ENCODE measurements at places on chromosomes 3 and 15. TPM values are rescaled to one million over a fixed set of nuclear protein-coding genes. Genes with fewer than 3 reads are reported as not detected.
A peak's percentile ranks its signal among the peaks of the same experiment; 100 is the strongest.

DNA sequence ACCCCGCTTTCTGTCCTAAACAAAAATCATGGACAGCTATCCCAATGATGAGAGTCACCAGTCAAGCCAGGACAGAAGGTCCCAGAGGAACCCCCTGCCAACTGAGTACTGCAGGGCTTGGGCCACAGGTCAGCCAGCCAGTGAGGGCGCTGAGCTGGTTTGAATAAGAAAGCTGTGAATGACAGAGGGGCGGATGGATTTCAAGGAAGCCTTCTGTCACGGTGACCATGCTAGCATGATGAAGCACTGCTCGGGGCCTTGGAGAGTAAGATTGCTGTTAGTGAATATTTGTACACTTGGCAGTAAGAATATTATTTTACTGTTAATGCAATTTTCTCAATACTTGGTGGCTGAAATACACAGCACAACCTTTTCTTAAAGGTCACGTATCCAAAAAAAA lies 734.0 kb upstream of the NR2F2 start:
- no peak for DNase-seq

DNA sequence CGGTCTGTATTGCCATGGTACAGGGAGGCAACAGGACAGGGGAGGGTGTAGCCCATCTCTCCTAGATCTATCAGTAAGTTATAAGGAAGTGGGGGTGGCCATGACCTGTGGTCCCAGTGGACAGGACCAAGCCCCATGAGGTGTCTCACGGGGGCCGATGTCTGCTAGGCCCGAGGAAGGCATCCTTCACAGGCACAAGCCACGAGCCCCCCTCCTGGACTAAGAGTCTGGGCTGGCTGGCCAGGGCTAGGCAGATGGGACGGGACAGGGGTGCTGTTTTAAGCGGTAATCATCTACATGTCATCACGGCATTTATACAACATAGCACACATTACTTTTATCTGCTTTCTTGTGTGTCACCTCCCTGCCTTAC lies 2.6 kb upstream of the TBC1D2B start:
- no peak for DNase-seq

- no peak for DNase-seq
Measured at GRCh38 chr3:61882253-61882652, 320.9 kb downstream of the PTPRG start.

DNA sequence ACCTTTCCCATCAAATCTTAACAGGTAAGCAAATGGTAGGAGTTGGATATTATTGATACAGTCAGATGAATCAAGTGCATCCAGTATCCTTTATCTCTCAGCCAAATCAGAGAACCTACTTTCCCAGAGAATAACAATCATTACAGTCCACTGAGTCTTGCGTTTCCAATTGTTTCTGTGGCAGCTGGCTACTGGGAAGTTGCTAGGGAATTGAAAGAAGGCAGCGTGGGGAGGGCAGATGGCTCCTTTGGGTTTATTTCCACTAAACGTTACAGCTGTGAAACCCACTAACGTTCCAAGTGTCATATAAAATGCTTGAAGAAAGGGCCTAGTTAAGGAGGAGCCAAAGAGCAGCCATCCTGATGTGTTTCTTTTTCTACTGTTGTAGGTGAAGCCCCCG lies 78.4 kb downstream of the WDR72 start:
- no peak for DNase-seq

- DNase-seq = no peak
Measured at GRCh38 chr3:2993736-2994135, 116.4 kb downstream of the IL5RA start.

DNA sequence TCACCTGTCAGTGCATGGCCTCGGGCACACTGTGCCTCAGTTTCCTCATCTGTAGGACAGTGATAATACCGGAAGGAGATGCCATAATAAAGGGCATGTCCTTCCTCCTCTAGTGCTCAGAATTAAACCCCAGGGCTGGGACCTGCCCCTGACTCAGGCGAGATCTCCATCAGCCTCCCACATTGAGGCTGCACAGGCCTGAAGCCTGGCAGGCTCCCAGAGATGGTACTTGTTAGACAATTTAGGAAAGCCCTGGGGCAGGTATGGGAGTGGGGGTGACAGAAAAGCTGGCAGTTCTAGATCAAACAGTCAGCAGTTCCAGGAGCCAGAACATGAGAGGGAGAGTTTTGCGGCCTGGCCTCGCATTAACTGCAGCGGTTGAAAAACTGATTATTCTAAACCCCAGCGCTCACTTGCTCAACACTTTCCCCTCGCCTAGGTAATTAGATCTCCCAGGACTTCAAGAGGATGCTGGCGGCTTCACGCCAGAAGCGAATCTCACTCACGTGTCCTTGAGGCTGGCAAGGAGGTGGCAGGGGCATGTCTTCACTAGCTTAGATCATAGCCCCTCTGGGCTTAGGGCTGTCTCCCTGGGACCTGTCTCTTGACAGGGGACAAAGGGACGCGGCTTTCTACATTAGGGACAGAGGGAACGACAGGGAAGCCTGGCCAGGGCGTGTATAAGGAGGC lies 73.1 kb downstream of the ATP2B2 start:
- DNase-seq = no peak

GRCh38 chr15:77421370-77421700 lies 647 bp downstream of the HMG20A start:
- DNase-seq = no peak

DNA sequence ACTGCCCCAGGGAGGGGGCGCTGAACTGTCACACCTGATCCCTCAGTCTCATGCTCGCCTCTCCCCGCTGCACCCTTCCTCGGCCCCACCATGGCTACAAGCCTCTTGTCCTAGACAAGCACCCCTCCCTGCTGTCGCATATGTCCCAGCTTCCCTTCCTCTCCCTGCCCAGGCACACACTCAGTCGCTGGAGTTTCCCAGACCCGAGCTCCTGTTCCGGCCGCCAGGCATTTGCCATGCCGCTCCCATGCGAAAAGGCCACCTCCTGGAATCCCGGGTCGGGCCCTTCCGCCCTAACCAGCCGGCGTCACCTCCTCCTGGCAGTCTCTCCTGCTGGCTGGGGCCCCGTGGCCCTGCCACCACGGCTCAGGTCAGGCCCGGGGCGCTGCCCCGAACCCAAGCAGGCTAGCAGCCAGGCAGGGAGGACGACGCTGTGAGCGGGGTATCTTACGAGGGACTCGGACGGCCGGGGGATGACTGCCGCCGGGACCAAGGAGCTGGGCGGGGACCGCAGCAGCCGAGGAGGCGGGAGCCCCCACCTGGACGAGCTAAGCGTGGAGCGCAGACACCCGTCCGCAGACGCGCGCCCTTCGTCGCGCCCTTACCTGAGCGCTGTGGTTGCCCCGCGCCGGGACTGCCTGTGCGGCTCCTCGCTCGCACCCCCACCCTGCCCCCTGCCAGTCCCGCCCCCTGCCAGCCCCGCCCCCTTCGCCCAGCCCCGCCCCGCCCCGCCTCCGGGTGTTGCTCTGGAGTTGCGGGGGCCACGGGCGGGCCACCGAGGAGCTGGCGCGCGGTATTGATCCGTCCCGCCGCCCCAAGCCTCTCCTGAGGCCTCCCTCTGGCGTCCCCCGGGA lies at the start of gene ALS2CL:
Gene ALS2CL (minus strand): TSS at position 642 of the 854 bp plus-strand sequence. CDS start 4,239 bp downstream, outside the sequence.
- DNase-seq = peak; percentile 63

DNA sequence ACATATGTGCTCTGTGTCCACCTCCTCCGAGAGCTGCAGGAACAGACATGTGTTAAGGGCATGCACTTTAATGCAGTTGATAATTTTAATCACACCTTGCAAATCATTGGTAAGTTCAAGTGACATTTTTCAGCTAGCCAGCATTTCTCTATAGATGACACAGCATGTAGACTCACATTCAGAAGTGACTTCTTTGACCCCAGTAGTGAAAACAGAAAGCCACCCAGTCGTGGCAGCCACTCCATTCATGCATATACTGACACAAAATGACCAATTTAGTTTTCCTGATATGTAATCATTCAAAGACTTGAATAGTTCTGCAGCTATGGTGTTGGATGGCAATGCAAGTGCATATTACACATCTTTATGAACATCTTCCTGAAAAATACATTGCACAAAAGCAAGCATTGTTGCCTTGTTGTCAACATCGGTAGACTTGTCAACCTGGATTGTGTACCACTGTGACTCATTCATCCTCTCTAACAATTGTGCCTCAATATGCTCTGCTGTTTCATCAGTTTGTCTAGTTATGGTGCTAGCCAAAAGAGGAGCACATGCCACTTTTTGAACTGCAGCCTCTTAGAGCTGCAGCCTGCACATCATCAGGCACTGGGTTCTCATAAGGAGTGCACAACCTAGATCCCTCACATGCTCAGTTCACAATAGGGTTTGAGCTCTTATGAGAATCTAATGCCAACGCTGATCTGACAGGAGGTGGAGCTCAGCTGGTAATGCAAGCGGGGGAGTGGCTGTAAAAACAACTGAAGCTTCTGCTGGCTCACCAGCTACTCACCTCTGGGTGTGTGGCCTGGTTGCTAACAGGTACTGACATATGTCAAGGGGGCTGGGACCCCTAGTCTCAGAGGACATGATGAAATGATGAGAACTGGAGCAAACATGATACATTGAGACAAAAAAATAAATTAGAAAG lies 622.0 kb downstream of the PYDC2 start:
- DNase-seq = no peak

GRCh38 chr3:194925614-194926013 lies 239.9 kb downstream of the FAM43A start:
- no peak for DNase-seq

GRCh38 chr3:150215616-150216015 lies 192.5 kb upstream of the TSC22D2 start:
- no peak for DNase-seq

DNA sequence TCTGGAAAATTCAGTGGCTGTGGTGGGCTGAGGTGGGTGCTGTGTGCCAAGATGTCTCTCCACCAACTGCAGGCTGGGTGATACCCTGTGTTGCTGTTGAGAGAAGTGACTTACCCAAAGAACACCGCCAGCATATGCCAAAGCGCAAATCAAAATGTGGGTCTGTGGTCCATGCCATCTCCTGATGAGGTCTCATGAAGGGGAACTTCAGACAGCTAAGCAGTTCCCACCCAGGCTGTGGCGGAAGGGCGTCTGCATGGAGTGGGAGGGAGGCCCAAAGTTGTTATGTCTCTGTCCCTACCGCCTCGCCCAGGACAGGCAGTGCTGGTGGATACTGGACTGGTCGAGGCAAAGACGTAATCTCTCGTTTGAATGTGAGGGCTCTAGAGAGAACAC lies 70.9 kb upstream of the PLXNA1 start:
- no peak for DNase-seq

- no peak for DNase-seq
Measured at GRCh38 chr3:194971965-194972364, 286.3 kb downstream of the FAM43A start.

Gene HIGD2B
- not detected for polyA plus RNA-seq

- DNase-seq = no peak
Measured at GRCh38 chr3:13119471-13120220, 46.4 kb upstream of the IQSEC1 start.

DNA sequence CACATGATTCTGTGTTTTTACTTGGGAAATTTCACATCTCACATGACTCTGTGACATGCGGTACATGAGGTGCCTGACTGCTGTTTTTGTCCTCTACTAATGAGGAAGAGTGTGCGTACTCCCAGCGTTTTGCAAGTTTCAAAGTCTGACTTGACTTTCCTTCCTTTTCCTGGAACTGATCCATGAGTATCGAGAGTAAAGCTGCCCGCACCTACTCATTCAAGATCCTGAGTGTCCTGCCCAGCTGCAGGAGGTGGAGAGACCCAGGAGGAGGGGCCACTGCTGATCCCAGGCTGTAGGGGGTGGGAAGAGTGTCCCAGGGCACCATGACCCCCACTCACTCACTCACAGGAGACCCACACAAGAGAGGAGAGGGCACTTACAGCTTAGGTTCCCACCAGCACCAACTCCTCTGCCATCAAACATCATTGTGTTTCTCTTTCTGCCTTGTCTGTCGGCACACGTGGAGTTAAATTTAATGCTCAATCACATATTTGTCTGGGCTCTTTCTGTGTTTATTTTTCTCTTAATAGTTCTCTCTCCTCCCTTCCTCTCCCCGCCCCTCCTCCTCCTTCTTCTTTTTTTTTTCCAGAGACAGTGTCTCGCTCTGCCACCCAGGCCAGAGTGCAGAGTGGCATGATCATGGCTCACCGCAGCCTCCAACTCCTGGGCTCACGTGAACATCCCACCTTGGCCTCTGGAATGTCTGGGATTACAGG lies 1.4 kb downstream of the CCR5AS start:
- DNase-seq = no peak

DNA sequence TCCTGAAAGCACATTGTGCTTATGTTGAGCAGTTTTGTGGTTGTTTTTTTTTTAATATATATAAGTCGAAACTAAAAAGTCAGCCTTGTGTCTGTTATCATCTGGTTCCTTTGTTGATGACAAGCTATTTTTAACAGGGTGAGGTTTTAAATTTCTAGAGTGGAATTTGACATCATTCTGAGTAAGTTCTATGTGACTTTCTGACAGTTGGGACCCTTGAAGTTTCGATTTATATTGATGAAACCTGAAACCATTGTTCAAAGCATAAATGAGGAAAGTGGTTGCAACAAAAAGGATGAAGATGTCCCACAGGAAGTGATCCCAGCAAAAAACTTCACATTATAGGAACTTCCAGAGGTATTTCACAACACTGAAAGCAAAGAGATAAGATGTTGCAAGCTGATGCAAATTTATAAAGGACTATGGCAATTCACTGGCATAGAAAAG lies 94.0 kb downstream of the CYP19A1 start:
- DNase-seq = no peak

Gene MYEF2
- polyA plus RNA-seq = 1.8 TPM

DNA sequence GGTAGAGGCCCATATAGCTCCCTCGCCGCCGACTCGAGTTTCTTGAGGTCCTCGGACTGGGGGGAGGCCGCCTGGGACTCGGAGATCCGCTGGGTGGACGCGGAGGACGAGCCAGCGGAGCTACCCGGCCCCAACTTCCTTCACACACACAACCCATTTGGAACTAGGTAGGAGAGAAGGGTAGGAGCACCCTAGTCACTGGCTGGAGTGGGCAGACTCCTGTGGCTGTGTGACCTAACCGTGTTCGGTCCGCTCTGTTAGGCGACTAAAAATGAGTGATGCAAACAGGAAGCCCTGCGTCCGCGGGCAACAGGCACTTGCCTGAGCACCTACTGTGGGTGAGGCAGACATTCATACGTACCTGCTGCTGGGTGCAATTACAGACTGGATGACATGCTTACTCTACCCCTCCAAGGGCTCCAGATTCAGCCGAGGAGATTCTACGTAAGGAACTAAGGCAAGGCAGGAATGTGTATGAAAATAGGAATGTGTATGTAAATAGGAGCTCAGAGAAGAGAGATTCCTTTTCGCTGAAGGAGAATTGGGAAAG lies 4.6 kb upstream of the SIN3A start:
- DNase-seq = no peak
